Liver (tissue), 10 donors: ENCODE measurements at places on chromosomes 3 and 15. TPM values are rescaled to one million over a fixed set of nuclear protein-coding genes. Genes with fewer than 3 reads are reported as not detected.

The FOXL2NB gene
- not detected for total RNA-seq

- DNase-seq: no peak
Observed at GRCh38 chr3:15241341-15241740, 35.3 kb downstream of the CAPN7 start.

The ITGA11 gene
- 0.92 TPM for total RNA-seq

- no peak for DNase-seq
Observed at GRCh38 chr15:83515164-83515563, 68.0 kb downstream of the SH3GL3 start.
